Pericardium fibroblast (primary cell): ENCODE measurements at places on chromosomes 2 and 18. TPM values are rescaled to one million over a fixed set of nuclear protein-coding genes. Genes with fewer than 3 reads are reported as not detected.

The AFF3 gene
- 0.17 and 0.58 TPM in 2 replicates for total RNA-seq

The CCBE1 gene
- 6.9 and 24.2 TPM in 2 replicates for total RNA-seq

The TCF23 gene
- 0.09 TPM in 1 of 2 replicates, not detected in the other for total RNA-seq

The ATP8B1 gene
- 4.2 and 4.8 TPM in 2 replicates for total RNA-seq

The ASB18 gene
- total RNA-seq, result not detected in 2 replicates

The CLIP4 gene
- total RNA-seq, result 29.8 and 35.9 TPM in 2 replicates

The CREG2 gene
- total RNA-seq, result 3.3 TPM in 1 of 2 replicates, not detected in the other

The DCDC2C gene
- not detected in 2 replicates for total RNA-seq
